CD4-positive, alpha-beta T cell treated with Interleukin-17A for 1 hour (primary cell): ENCODE measurements at places on chromosomes 1 and 21.
A peak's percentile ranks its signal among the peaks of the same experiment; 100 is the strongest.

DNA sequence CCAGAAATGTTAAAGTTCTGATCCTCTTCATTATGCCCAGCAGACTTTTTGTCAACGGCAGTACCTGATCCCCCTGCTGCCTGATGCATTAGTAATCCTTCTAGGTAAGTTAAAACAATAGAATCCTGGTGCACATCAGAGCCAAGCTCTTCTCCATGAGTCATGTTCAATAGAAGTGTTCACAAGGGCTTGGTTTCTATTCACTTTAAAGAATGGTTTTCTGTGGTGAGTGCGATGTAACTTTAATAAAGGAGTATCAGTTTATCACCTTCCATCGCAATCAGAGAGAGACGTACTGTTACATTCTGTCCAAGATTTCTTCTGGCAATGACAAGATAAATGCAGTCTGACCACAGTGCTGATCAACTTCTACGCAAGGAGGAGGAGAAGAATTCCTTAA is 96.8 kb downstream of the NRIP1 start:
- no peak for DNase-seq

- peak; percentile 60 for DNase-seq
These were observed 86.8 kb downstream of the LRRC8C start for GRCh38 chr1:89719502-89720306.

DNA sequence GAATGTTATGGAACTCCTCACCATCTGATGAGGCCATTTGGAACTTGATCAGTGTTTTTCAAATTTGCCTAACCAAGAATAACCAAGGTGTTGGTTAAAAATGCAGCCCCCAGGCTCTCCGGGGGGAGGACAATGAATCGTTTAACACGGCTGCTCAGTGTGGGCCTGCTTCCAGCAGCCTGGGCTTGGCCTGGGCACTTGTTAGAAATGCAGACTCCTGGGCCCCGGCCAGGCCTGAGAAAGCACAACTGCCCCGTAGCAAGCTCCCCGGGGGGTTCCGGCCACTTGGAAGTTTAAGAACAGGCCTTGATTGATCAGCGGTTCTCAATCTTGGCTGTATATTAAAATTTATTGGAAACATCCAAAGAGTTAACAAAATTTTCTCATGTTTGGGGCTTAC is 22.8 kb upstream of the C2CD2 start:
- DNase-seq = no peak

- DNase-seq = no peak
These were observed 98.7 kb upstream of the C8B start for GRCh38 chr1:57064379-57065140.

- no peak for DNase-seq
These were observed 9.3 kb downstream of the ATP1A1 start for GRCh38 chr1:116382321-116382720.

- no peak for DNase-seq
These were observed 6.5 kb downstream of the CTXND2 start for GRCh38 chr1:150893336-150893913.

DNA sequence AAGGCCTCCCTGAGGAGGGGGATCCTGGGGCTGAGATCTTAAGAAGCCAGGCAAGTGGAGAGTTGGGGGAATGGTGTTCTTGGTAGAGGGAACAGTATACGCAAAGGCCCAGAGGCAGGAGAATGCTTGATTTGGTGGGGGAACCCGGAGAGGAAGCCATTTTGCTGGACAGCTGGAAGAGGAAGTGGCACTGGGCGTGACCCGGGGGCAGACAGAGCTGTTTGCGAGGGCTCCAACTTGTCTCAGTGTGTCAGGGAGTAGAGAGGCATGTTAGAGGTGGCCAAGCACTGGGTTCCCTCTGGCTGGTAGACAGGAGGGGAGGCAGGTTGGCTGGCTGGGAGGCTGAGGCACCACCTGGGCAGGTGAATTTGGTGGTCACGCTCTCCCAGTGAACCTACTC is 96.3 kb upstream of the ACTL8 start:
- no peak for DNase-seq
